ENCODE measurements at places on chromosomes 13 and 19.

DNA sequence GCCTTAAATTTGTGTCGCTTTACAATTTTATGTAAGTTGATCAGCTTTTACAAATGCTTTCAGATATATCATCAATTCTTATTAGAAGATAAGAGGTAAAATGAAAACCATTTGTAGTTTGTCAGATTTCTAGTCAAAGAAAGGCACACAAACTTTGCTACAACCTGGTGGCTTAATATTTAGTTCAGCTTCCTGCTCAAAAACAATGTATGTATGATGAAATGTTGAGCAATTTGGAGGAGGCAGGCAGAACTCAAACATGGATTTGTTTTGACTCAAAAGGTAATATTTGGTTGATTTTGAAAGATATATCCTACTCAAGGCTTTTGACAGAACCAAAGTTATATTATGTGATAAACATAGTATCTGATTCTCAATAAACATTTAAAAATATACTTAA lies 24.2 kb downstream of the NEK5 start:
- DNase-seq = no peak

DNA sequence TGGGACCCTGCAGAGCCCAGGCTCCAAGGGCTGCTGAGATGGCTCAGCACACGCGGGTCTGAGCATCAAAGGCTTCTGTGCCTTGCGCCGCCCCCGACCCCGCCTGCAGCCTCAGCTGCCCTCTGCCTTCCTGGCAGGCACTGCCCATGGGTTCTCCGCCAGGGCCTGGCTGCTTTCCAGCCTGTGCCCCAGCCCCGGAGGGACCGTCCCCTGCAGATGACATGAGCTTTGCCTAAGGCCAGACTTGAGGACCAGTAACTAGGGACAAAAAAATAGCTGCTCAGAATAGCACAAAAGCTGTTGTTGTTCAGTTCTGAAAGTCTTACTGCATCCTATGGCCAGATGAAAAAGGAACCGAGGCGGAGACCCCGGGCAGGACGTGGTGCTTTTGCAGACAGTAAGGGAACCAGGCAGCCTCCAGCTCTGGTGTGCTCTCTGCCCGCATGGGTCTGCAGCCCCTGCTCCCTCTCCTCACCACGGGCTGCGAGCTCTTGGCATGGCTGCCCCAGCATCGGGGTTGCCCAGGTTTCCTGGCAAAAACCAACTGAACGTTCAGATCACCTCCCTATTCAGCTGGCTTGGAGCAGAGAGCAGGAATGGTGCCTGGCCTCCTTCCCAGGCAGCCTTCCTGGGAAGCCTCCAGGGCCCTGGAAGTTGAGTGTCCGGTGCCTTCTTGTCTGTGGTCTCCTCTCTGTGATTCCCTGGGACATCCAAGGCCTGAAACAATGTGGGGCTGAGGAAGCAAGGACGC lies 12.5 kb upstream of the CFAP97D2 start:
- DNase-seq = peak; percentile 77

DNA sequence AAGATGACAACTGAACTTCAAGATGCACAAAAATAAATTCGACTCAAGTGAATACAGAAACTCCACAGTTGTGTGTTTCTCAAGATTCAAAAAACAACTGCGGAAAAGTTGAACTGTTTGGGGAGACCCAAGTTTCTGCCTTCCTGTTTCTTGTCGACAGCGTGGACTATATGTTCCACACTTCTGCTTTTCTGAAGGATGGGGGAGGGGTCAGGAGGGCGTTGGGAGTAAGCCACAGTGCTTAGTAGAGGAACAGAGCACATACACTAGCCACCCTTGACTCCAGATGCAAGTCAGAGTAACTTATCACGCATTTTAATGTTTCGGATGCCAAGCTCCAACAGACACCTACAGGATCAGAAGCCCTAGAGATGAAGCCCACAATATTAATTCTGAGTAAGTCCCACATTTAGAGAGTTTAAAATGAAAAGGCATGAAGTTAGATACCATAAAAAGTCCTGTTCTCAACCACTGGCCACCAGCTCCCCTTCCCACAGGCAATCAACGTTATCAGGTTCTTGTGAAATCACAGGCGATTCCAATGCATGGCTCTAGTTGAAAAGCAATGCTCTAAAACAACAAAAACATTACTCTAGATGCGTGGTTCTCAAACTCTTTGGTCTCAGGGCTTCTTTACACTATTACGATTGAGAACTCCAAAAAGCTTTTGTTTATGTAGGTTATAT lies 4.2 kb downstream of the TUBGCP3 start:
- no peak for DNase-seq

- DNase-seq = no peak
These were observed 91.1 kb downstream of the RAB20 start for GRCh38 chr13:110470272-110471009.

GRCh38 chr13:51955281-51955771 lies 55.9 kb downstream of the ATP7B start:
- DNase-seq = no peak

- no peak for DNase-seq
These were observed 14.5 kb downstream of the ZNF816 start for GRCh38 chr19:52948025-52948770.

GRCh38 chr13:113351514-113352026 lies 12.4 kb downstream of the GRTP1 start:
- DNase-seq = no peak

DNA sequence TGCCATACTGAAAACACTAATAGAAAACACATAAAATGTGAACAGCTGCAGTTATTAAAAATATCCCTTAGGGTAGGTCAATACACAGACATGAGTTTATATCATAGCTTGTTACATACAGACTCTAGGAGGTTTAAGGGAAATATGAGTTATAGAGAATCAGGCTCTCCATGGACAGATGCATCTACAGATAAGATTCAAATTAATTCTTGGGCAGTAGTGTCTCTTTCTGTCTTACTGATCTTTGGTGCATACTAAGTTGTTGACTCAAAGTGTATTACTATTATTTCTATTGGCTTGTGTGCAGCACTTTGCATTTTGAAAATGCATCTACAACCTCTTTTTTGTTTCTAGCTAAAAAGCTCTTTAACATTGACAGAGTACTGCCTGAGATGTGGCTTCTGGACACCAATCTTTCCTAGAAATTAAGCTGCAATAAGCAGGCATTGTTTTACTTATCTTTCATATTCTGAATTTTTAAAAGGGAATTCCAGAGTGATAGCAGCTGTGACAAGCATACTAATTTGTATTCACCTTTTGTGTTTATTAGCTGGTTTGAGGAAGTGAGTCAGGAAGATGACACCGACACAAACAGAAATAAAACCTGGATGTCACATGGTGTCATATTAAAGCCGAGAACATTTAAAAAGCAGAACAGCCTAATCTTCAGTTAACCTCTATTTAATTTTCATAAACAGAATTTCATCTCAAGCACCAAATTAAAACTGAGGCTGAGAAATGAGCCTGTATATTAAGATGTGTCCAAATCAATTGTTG lies 399.0 kb downstream of the PCDH9 start:
- DNase-seq = no peak

- DNase-seq = no peak
These were observed 429 bp upstream of the ZNF225 start for GRCh38 chr19:44112802-44113137.

GRCh38 chr13:33554919-33555791 lies 262.8 kb upstream of the RFC3 start:
- no peak for DNase-seq

GRCh38 chr19:42132030-42132628 lies at the start of gene POU2F2:
Gene POU2F2, minus strand, starts transcription at chr19:42132446. Its CDS starts 35 bp downstream, at chr19:42132411.
- peak; percentile 34 for DNase-seq

- DNase-seq = peak; percentile 37
These were observed 11.6 kb upstream of the PGLS start for GRCh38 chr19:17499648-17500446.

GRCh38 chr19:17872251-17873001 lies 681 bp downstream of the SLC5A5 start:
- DNase-seq = no peak

DNA sequence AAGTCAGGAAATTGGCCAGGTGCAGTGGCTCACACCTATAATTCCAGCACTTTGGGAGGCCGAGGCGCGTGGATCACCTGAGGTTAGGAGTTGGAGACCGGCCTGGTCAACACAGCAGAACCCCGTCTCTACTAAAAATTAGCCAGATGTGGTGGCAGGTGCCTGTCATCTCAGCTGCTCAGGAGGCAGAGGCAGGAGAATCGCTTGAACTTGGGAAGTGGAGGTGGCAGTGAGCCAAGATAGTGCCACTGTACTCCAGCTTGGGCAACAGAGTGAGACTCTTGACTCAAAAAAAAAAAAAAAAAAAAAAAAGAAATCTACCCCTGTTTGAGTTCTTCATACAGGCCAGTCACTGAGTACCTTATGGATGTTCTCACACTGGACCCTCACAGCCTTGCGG lies 42.0 kb downstream of the SLC15A1 start:
- no peak for DNase-seq

GRCh38 chr19:6773323-6773931 lies 919 bp downstream of the VAV1 start:
- DNase-seq = peak; percentile 49

GRCh38 chr13:95367309-95367843 lies 66.1 kb upstream of the ABCC4 start:
- DNase-seq = no peak

DNA sequence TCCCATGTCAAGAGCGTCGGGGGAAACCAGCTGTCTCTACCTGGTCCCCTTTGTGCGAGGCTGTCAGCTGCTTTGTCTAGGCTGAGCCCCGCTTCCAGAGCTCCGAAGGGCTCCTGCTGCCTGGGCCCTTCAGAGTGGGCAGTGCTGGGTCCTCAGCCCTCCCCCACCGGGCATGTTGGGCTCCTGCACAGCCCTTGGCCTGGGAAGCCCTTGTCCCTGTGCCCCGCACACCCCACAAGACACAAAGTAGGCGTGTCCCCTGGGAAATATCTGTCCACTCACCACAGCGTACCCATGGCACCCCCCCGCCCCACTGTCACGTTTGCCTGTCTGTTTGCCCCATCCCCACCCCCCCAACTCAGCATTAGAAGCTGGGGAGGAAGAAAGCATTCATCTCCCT lies 39.6 kb upstream of the RANBP3 start:
- no peak for DNase-seq

DNA sequence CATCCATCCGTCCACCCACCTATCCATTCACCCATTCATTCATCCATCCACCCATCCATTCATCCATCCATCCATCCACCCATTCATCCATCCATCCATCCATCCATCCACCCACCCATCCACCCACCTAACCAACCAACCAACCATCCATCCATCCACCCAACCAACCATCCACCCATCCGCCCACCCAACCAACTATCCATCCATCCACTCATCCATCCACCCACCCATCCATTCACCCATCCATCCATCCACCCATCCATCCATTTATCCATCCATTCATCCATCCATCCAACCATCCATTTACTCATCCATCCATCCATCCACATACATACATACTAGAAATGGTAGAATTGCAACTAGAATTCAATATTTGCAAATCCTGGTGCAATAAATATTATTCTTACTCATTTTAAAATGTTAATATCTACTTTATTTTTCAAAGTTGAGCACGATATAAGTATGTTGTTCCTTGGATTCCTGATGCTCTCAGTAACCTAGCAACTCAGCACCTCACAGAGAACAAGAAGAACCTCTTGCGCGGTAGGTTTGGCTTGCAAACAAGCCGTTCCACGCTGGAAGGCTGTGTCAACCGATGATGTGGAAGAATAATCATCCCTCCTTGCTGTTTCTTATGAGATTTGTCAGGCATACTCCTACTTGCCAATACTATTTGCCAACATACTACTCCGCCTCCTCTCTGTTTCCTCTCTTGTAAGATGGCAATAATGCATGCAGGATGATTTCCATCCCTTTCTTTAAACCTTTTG lies 111.7 kb downstream of the GNG7 start:
- DNase-seq = peak; percentile 77

DNA sequence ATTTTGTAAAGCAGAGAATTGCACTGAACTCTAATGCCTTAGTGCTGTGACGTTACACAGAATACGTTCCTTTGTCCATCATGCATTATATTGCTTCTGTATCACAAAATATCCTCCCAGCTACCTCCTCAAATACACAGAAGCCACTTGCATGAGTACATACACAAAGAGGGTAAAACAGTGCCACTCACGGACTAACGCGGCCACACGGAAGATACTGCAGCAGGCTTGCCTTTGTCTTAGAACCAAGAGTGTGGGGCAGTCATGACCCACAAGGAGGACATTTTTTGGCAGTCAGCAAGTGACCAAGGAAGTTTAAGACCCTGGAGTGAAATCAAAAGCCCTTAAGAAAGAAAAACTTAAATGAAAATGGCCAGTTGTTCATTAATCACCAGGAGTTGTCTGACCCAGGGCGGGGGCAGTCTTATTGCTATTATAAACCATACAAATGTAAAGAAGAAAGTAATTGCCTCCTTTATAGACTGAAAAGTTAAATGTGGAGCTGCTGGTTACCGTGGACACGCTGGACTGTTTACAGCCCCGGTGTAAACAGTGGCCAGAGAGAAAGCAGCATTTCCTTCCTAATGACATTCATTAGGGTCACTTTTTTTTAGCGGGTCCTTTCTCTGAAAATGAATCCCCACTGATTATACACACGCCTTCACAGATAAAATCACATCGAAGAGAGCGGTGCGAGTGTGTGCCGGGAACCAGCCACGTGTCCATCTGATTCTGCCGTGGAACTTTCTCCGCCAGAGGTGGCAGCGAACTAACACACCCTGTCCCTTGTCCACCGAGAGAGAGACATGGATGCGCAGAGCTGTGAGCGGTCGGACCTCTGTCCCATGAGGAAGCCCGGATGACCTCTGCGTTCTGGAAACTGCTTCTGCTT lies 66.8 kb downstream of the SOX1 start:
- no peak for DNase-seq

GRCh38 chr13:33639158-33639557 lies 178.8 kb upstream of the RFC3 start:
- DNase-seq = no peak

DNA sequence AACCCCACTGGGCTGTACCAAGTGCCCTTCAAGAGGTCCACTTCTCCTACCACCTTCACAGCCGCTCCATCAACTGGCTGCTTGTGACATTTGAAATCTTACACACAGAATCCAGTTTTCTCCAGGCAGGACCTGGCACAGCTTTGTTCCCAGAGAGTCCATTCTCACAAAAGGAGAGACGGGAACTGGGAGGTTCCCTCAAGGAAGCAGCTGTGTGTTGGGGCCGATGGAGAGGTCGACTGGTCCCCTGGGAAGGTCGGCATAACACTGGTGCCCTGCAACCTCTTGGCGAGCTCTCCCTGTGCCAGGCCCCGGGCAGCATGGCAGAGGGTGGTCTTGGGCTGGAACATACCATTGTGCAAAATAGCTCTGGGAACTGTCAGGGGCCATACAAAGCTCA lies 21.5 kb downstream of the ELL start:
- DNase-seq = no peak

GRCh38 chr13:98026457-98026857 lies 73.0 kb downstream of the IPO5 start:
- DNase-seq = no peak

DNA sequence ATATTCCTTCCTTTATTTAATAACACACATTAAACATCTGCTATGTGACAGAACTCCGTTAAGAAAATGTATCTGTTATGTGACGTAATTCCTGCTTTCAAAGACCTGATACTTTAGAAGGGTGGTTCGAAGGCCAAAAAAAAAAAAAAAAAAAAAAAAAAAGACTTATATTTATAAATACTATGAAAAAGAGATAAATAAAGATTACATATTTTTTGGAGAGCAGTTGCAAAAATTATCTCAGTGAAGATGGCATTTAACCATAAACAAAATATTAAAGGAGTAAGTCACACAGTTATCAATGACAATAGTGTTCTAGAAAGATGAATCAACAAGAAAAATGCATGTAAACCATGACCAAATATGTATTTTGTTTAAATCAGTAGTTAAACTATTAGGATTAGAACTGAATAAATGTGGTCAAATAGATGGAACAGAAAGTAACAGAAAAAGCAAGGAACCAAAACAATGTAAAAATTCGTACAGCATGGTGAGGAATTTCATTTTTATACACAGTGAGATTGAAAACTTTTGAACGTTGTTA lies 612.3 kb upstream of the SLITRK5 start:
- no peak for DNase-seq
